Activated naive CD8-positive, alpha-beta T cell treated with anti-CD3 and anti-CD28 coated beads, Interleukin-2, amount 10 ng/mL, durations not matched to agents 7 days and 5 days (primary cell): ENCODE measurements at places on chromosomes 7 and 10. TPM values are rescaled to one million over a fixed set of nuclear protein-coding genes. Genes with fewer than 3 reads are reported as not detected.
A peak's percentile ranks its signal among the peaks of the same experiment; 100 is the strongest.

GET4 gene
- 44.7 TPM for total RNA-seq

DNA sequence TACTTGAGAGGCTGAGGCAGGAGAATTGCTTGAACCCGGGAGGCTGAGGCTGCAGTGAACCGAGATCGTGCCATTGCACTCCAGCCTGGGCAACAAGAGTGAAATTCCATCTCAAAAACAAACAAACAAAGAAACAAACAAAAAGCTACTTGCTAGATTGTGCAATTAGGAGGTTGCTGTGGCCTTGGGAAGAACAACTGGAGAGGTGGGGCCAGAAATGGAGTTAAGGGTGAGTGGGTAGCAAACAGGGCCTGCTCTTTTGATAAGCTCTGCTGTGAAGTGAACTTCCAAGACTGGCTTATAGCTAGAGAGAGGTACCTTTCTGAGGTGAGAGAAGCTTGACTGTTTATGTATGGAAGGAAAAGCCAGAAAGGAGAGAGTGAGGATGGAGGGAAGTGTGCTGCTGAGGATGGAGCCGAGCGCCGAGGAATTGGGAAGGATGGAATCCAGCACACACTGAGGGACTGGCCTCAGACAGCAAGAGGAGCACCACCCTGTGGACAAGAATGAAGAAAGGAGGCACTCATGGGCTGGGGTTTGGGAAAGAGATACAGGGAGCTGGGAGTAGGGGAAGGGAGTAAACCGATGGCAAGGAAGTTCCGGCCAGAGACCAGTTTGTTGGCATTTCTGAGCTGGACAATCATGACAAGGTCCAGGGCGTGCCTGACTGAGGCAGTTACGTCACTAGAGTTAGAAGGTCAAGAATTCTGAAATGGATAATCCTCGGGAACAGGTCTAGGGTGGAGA lies 7.0 kb upstream of the RPEL1 start:
- DNase-seq = no peak
- H3K4me3 ChIP-seq = no peak overlapping the region
- no peaks in the 10 kb centered on the region for H3K36me3 ChIP-seq

DNA sequence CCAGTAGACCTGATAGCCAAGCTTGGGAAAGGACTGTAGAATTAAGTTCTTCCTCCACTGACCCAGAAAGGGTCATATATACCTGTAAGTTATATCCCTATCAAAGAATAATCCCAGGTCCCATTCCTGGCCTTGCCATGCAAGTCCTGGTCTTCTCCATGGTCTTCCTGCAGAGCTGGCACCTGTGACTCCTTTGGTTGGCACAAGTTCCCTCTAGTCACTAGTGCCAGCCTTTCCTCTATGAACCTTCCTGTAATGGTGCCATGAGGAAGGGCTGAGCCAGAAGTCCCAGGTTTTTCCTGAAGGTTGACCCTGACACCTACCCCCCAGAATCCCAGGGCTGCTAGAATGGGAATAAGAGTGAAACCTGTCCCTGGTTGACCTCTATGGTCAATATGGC lies 54.1 kb upstream of the UNC5B start:
- no peaks in the 10 kb centered on the region for H3K36me3 ChIP-seq
- no peak overlapping the region for H3K27ac ChIP-seq
- H3K4me3 ChIP-seq = no peak overlapping the region
- H3K4me1 ChIP-seq = peaks cover 11% of the 10 kb centered on the region

DNA sequence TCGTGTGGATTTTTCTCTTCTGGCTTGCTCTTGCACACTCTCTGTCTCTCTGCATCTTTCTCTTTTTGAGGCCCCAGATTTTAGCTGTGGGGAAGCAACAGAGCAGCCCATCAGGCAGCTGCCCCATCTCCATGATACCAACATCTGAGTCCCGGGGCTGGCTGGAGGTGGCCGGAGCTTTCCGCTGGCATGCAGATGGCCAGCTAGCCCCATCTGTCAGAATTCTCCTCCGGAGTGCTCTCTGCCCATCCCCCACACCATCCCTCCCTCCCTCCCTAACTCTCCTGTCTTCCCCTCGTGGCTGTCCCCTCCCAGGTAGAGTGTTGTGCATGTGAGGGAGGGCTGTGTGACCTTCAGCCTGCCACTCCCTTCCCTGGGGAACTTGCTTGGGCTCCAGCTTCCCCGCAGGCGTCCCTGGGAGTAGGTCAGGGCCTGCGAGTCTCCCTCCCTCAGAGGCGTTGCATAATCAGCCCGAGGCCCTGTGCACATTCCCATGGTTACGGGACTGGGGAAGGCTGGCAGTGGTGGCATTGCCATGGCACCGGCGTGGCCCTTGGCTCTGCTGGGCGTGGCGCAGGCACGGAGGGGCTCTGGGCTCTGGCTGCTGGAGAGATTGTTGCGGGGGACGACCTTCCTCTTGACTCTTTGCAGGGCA lies 24.7 kb downstream of the GHRHR start:
- H3K36me3 ChIP-seq = no peaks in the 10 kb centered on the region
- peaks cover 10% of the 10 kb centered on the region for H3K4me1 ChIP-seq
- H3K27ac ChIP-seq = no peak overlapping the region
- no peak for DNase-seq

- no peak overlapping the region for H3K27ac ChIP-seq
- no peaks in the 10 kb centered on the region for H3K36me3 ChIP-seq
- peak overlapping the region; percentile 38 for H3K4me3 ChIP-seq
- H3K27me3 ChIP-seq = peaks cover 34% of the 10 kb centered on the region
- no peak for DNase-seq
These were observed 28.7 kb upstream of the ARHGAP22 start for GRCh38 chr10:48633381-48634197.

DNA sequence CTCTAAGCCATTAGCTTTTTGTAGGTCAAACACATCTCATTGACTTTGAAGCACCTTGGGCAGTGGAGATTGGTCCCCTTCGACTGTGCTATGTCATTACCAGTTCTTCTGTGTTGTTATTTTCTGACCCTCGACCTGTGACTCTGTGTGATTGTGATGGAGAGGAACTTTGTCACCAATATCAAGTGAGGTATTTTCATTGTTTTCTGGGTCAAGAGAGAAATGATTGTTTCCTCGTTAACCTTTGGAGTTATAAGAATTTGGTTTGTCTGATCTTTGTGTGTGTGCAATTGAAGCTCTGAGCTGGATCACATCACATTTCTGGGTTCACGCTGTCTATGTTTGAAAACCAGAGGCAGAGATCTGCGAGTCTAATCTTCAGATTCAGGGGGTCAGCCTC lies 432.2 kb upstream of the KLF6 start:
- H3K36me3 ChIP-seq = peaks cover 2% of the 10 kb centered on the region
- H3K27me3 ChIP-seq = peaks cover 26% of the 10 kb centered on the region
- no peak overlapping the region for H3K27ac ChIP-seq
- no peak for DNase-seq
- H3K4me3 ChIP-seq = no peak overlapping the region

GLCCI1 gene
- 38.1 TPM for total RNA-seq

GRCh38 chr7:32089256-32089655 lies 19.0 kb upstream of the PDE1C start:
- no peak overlapping the region for H3K27ac ChIP-seq
- no peaks in the 10 kb centered on the region for H3K4me1 ChIP-seq
- H3K36me3 ChIP-seq = no peaks in the 10 kb centered on the region
